ENCODE measurements at places on chromosomes 16 and 17.

DNA sequence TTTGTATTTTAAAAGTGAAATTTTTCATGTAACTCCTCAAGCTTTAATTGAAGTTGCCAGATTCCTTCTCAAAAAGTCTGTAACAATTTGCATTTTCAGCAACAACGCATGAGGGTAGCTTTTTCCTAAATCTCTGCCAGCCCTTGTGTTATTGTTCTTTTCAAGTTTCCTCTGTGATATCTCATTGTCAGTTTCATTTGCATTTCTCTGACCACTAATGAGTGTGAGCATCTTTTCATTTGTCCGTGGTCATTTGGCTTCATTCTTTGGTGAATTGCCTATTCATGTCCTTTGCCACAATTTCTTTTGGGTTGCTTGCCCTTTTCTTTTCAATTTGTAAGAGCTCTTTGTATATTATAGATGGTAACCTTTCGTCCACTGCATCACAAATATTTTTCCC is 68.0 kb upstream of the NKD1 start:
- no peak for DNase-seq

- DNase-seq = no peak
These were observed 1.4 kb downstream of the PRSS8 start for GRCh38 chr16:31134091-31134571.

- peak; percentile 44 for DNase-seq
These were observed 7.9 kb upstream of the PAM16 start for GRCh38 chr16:4358831-4359561.

DNA sequence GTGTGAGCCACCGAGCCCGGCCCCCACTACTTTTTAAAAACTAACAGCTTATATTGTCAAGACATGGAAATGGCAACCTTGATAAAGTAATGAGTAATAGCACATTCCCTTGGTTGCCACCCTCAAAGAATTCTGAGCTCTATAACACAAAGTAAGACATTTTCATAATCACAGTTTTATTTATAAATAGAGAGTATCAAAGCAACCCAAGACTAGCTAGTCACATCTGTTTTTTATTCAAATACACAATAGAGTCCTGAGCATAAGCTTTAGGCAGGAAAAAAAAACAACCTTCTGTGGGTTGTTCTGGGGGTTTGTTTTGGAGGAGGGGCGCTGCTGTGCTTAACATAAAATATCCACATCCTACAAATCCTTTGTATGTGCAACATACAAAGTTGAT is 68.7 kb downstream of the CEP95 start:
- no peak for DNase-seq

DNA sequence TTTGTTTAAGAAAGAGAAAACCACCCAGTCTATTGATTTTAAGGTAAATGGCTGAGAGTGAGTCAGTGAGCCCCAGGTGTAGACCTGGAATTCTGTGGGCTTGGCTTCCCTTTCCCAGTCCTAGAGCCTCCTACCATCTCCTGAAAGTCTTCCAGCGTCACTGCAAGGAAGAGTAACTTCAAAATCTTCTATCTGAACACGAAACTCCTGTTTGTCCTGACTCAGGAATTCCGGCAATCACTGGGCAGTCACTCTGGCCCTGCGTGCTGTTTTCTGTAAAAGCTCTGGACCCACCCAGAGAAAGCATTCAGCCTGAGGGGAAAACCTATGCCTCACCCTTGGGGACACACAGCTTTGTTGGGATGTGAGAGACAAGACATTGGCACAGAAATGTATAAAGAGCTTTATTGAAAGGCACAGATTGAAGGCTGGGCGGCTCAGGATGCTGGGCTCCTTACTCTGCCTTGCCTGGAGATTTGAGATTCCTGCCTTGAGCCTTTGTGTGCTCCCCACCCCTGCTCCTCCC is 15.9 kb downstream of the MINK1 start:
- no peak for DNase-seq

DNA sequence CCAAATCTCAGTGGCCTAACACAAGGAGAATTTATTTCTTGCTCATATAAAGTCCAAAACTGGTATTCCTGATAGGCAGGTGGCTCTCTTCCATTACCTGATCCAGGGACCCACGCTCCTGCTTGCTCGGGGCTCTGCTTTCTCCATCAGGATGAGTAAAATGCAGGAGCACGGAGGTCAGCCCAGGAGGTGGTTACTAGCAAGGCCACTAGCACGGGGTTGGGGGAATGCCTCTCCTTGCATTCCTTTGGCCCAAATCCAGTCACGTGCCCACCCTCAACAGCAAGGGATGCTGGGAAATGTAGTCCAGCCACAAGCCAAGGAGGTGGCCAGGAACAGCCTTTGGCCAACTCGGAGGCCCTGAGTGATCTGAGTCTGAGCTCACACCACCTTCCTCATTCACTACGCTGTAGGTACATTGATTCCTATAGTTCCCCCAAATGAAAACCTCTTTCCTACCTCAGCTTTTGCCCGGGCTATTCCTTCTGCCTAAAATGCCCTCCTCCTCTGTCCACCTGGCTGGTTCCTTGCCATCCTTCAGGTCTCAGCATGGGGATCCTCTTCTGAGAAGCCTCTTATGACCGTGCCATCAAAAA is 38.3 kb upstream of the HAPSTR1 start:
- DNase-seq = no peak

DNA sequence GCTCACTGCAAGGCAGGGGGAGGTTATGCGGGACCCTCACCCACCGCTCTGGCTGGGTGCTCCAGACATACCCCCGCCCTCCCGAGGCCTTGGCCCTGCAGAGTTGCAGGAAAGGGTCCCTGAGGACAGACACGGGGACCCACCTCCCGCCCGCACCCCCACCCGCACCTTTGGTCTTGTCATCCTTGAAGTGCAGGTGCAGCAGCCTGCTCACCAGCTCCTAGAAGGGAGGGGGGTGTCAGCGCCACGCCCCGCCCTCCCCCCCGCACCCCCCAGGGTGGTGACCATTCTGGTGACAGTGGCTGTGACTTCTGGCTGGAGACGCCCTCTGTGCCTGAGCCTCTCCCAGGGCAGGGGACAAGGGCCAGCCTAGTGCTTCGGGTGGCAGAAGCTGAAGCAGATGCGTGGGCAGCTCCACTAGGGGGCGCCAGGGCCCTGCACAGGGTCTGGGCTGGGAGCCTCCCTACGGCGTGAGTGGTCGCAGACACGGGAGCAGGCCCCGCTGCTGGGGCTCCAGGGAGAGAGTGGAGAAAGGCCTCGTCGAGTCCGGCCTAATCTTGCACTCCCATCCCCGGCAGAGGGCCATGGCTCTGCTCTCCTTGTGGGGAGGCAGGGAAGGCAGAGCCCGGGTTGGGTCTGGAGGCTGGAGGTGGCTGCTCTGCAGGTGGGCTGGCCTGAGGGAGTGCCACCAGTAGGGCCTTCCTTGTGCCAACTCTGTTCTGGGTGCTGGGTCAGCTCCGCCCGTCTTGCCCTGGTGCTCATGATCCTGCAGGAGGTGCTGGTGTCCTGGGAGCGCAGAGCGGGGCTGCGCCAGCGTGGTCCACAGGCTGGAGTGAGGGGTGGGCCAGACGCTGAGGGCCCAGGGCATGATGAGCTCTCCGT is 2.7 kb downstream of the CENPX start:
- peak; percentile 65 for DNase-seq

GRCh38 chr16:8589900-8590688 is at the start of gene TMEM114:
TMEM114 (minus strand) TSS chr16:8590511; CDS start chr16:8589838, 673 bp downstream.
- DNase-seq = no peak

DNA sequence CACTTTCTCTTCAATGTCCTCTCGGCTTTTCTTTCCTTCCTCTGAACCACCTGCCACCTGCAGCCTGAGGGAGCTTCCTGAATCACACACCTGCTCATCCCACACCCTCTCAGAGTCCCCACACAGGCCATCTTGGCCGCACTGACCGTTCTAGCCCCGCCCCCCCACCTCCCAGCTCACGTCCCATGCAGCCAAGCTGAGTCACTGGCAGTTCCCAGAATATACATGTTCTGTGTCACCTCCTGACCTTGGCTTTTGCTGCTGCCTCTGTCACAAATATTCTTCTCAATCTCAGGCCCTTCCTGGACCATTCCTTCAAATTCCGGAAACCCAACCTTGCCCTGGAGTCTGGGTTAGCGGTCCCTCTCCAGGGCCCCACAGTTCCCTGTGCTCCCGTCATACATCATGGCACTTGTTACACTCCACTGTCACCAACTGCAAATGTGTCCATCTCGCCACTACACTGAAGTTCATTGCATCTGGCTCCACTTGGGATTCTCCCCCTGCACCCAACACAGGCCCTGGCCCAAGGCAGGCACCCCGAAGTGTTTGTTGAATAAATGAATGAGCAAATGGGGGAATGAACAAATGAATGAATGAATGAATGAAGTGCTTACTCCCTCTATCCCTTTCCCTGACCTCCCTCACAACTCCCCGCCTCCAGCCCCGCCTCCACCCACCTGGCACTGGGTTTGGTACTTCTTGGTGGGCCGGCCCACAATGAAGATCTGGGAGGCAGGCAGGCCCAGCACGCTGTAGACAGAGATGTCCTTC is 12.8 kb downstream of the PIMREG start:
- no peak for DNase-seq

DNA sequence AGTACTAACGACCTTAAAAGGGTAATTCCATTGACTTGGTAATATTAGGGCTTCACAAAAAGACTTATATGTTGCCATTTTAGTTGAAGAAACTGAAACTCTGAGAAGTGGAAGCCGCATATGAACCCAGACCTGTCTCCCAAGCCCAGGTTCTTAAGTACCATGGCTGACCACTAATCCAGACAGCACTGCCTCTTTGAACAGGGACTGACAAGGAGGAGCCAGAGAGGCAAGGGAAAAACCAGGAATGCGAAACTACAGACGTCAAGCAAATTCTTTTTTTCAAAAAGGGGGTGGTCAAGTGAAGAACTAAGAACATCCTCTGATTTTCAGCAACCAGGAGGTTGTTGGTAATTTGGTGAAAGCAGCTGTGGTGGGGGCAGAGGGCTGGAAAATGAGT is 15.2 kb downstream of the CYB5D1 start:
- no peak for DNase-seq

DNA sequence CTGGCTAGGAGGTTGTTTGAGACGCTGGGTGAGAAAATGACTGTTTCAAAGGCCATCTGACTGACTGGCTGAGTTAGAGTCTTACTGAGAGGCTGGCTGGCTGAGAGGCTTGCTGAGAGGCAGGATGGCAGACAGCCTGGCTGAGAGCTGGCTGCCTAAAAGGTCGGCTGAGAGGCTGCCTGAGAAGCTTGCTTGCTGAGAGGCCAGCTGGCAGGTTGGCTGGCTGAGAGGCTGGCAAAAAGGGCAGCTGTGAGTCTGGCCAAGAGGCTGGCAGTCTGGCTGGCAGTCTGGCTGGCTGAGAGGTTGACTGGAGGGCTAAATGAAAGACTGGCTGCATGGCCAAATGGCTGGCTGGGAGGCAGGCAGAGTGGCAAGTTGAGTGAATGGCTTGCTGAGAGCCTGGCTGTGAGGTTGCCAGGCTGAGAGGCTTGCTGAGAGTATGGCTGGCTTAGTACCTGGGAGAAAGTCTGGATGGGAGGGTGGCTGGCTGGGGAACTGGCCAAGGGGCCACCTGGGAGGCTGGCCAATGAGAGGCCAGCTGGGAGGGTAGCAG is 35.3 kb upstream of the ACSM2B start:
- DNase-seq = no peak

GRCh38 chr17:10295728-10296343 is 77.0 kb downstream of the MYH13 start:
- peak; percentile 8 for DNase-seq

GRCh38 chr16:79690159-79690558 is 89.6 kb upstream of the MAF start:
- no peak for DNase-seq

- DNase-seq = no peak
These were observed 1.7 kb upstream of the SLC16A11 start for GRCh38 chr17:7045492-7046126.

DNA sequence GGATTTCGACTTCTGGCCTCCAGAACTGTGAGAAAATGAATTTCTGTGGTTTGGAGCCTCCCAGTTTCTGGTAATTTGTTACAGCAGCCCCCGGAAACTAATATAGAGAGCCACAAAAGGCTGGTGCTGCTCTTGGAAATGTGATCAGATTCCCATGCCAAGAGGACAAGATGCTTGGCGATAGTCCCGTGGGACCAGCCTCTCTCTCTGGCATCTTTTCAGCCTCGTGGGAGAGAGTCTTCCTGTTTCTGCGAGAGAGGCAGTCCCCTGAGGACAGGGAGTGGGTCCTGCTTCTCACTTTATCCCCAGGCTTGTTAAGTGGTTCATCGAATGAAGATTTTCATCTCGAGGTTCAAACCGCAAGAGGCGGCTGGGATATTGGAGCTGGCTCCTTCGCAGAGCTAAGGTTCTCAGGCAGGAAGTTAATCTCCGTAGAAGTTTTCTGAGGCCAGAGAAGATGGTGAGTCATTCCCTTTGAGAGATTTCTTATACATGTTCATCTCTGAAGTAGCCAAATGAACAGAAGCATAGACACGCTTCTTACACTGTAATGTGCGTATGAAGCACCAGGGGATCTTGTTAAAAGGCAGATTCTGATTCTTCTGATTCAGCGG is 211.6 kb upstream of the SDK2 start:
- no peak for DNase-seq

DNA sequence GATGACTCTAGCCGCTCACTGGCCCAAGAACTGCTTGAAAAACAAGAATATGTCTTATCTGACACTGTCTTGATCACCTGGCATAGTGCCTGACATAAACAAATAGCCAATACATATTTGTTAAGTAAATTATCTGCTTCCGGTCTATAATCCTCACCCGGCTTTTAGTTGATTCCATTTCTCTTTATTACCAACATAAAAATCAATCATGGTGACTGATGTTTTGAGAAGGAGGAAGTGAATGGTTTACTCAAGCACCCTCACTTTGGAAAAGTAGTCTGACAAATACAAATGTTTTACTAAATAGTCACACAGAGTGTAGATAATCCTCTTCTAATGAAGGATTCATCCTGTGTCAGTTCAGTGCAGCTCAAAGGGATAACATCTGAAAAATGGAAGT is 47.0 kb downstream of the SKAP1 start:
- DNase-seq = no peak

- no peak for DNase-seq
These were observed 885 bp downstream of the CNTNAP4 start for GRCh38 chr16:76278086-76278485.

GRCh38 chr17:50520483-50520882 is 12.1 kb upstream of the EPN3 start:
- no peak for DNase-seq

DNA sequence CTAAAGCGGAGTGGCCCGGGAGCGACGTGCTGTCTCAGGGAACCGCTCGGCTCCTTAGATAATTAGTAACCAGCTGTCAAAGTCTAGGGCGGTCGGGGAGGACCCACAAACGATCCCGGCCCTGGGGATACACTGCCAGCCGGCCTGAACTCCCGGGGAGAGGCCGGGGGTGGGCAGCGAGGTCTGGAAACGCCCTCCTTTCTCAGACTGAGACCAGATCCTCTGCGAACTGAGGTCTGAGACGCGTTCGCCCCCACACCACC is 1.3 kb downstream of the HNF1B start:
- no peak for DNase-seq

DNA sequence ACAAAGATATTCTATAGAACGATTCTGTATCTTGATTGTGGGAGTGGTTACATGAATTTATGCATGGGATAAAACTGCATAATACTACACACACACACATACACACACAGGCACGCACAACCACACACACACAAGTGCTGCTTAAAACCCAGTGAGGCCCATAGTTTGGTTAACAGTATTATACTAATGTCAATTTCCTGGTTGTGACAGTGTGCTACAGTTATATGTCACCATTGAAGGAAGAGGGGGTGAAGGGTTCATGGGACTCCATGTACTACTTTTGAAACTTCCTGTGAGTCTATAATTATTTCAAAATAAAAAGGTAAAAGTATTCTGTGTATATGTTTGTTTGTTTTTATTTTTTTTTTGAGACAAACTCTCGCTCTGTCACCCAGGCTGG is 8.1 kb downstream of the ZC3H7A start:
- DNase-seq = no peak

GRCh38 chr17:77106874-77107358 is 33.9 kb upstream of the SEC14L1 start:
- no peak for DNase-seq

GRCh38 chr16:67881621-67882161 is 3.0 kb upstream of the NRN1L start:
- DNase-seq = no peak
